Bronchus fibroblast of lung (primary cell): ENCODE measurements at places on chromosomes 2 and 18. TPM values are rescaled to one million over a fixed set of nuclear protein-coding genes. Genes with fewer than 3 reads are reported as not detected.

The AFF3 gene
- total RNA-seq, result 9.1 and 11.3 TPM in 2 replicates

The PAX8 gene
- total RNA-seq, result 0.17 and 0.45 TPM in 2 replicates

The TCF23 gene
- not detected in 2 replicates for total RNA-seq

The CD8B2 gene
- not detected in 2 replicates for total RNA-seq

The IKZF2 gene
- 5.0 and 5.9 TPM in 2 replicates for total RNA-seq

The C1QL2 gene
- not detected in 2 replicates for total RNA-seq

The DNAH6 gene
- under 0.01 and 0.34 TPM in 2 replicates for total RNA-seq

The ERFE gene
- 4.2 TPM in 2 replicates for total RNA-seq

The CD207 gene
- not detected in 2 replicates for total RNA-seq

The ANKRD30B gene
- total RNA-seq, result under 0.01 TPM in 1 of 2 replicates, not detected in the other

The CDH20 gene
- total RNA-seq, result under 0.01 TPM in 1 of 2 replicates, not detected in the other

The PJVK gene
- 0.84 and 0.89 TPM in 2 replicates for total RNA-seq

The OR6B3 gene
- not detected in 2 replicates for total RNA-seq

The SLC23A3 gene
- total RNA-seq, result 0.45 and 0.50 TPM in 2 replicates

The MAL gene
- total RNA-seq, result not detected in 2 replicates

The MPP4 gene
- 2.7 and 4.7 TPM in 2 replicates for total RNA-seq

The TXNDC2 gene
- total RNA-seq, result not detected in 2 replicates

The IL36RN gene
- total RNA-seq, result not detected in 2 replicates

The SULT1C4 gene
- total RNA-seq, result 0.15 and 0.50 TPM in 2 replicates

The ADAM23 gene
- total RNA-seq, result 3.4 and 5.5 TPM in 2 replicates

The NDUFS1 gene
- total RNA-seq, result 111 and 120 TPM in 2 replicates

The ATIC gene
- 46.6 and 51.6 TPM in 2 replicates for total RNA-seq

The FRZB gene
- 0.89 and 1.2 TPM in 2 replicates for total RNA-seq

The ASXL3 gene
- total RNA-seq, result 0.34 and 0.45 TPM in 2 replicates
